ENCODE measurements at places on chromosomes 6 and 20.

DNA sequence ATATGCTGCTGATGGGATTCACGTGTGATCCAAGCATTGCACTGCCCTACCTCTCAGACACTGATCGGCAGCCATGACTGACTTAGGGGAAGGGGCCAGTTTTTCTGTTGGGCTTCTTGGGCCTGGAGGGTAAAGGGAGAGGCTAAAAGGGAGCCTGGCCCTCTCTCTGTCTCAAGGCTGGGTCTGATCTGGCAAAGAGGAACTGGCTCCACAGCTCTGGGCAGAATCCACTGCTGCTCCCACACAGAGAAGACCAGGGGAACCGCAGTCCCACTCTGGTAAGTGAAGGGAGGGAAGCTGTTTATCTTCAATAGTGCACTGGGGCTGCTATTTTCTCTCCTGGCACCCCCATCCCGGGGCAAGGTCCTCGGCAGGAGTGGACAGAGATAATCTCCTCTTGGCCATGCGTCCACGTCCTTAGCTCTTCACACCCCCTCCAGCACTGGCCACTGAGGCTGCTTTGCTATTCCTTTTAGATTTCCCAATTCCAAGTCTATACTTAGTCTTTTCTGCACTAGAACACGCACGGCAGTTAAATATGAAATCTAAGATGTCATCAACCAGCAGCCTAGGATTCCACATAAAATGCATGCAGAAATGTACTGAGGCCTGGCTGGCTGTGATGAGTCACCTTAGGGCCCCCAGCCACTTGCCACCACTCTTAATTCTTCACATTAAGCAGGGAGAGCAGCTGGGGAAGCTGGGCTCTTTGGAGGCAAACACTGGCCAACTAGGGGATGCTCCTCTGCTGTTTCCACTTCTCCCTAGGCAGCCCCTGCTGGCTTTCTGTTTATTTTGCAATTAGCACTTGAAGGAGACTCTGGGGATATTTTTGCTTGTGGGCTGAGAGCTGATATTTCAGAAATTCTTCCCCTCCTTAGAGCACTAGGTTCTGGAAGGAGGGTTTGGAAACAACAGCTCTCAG lies 87.8 kb upstream of the ARMC2 start:
- no peak for DNase-seq

DNA sequence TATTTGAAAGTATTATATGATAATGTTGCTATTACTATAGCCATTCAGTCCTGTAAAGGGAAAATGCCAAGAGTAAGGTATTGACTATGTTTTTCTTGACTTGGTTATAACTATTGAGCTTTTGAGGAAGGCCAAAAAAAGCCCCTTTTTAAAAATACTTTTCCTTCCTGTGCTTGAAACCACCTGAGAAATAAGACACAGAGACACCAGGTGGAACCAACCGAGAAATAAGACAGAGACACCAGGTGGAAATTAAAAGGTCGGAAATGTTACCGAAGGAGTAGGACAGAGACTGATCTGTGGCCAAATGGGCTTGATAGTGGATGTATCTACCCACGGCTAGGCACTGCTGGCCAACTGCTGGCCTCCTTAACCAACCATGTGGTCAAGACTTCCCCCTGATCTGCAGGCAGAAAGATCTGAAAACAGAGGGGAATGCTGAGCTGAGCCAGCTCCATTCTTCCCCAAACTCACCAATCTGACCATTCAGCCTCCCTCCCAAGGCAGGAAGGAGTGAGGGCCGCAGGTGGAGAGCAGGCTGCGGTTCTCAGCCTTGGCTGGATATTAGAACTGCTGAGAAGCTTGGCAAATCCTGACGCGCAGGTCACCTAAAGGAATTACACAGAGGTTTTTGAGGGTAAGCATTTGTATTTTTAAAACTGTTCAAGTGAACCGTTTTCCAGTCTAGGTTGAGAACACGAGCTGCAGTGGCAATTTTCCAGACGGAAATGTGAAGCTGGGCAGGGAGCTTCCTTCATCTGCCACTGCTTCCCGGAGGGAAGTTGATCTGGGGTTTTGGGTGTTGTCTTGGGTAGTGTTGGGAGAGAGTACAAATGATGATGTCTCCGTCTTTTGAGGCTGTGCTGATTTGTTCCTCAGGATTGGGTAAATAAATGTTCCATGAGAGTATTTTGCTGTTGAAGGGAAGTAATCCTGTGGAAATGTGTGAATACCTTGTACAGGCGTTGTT lies 121.7 kb upstream of the EXOC2 start:
- no peak for DNase-seq

- peak; percentile 46 for DNase-seq
Observed at GRCh38 chr20:38073307-38074071, 39.9 kb downstream of the RPRD1B start.

GRCh38 chr6:167855825-167856425 lies 29.2 kb downstream of the AFDN start:
- DNase-seq, result peak; percentile 63

DNA sequence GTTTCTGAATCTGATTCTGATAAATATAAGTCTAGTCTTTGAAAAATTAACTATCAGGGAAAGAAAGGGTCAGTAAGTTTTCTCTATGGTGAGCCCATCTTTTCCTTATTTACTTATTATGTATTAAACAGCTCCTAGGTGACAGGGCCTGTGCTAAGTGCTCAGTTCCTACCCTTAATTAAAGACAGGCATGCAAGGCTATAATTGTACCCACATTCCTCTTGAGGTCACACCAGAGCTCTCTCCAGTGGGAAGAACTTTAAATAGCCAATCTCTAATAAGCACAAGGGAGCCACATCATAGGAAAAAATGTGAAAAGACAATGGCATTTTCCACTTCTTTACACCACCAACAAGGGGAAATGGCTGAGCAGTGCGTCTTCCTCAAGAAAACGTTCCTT lies 421.8 kb upstream of the SLC35B3 start:
- DNase-seq, result no peak

DNA sequence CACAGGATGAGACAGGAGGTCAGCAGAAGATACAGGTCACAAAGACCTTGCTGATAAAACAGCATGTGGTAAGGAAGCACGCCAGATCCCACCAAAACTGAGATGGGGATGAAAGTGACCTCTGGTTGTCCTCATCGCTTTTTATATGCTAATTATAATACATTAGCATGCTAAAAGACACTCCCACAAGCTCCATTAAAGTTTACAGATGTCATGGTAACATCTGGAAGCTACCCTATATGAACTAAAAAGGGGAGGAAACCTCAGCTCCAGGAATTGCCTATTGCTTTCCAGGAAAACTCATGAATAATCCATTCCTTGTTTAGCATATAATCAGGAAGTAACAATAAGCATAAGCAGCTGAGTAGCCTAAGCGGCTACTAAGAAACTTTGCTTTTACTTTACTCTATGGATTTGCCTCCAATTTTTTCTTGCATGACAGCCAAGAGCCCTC lies 8.4 kb upstream of the RIN2 start:
- DNase-seq, result no peak

GRCh38 chr20:4375881-4376280 lies 345.8 kb upstream of the PRND start:
- no peak for DNase-seq

DNA sequence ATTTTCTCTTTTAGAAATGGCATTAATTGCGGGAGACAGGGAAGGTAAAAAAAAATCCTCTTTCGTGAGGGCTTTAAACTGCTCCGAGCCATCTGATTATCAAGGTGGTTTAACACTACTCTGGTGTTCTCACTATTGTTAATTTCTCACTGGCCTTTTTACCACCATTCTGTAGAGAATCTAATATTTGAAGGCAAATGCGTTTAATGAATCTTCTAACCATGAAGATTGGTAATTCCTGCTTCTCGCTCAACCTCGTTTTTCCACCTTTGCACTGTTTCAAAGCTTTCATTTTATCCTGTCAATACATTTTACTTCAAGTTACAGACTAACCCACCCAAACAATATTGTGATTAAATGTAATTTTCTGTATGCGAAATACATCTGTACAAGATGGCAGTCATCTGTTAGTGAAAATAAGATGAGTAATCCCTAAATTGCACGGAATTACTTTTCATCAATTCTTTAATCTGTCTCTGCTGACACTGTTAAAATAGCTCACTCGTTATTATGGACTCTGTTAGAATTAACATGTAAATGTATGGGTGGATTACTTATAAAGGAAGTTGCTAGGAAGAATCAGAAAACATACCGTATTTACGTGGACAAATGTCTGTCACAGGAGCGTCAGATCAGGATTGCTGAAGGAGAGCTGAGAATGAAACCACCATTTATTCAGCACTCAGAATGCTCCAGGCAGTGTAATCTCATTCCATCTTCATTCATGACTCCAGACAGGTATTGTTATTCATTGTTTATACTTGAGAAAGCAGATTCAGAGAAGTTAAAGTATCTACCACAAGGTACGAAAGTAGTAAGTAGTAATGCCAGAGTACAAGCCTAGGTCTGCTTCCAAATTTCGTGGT lies 1.1 kb upstream of the LCA5 start:
- DNase-seq, result peak; percentile 34

DNA sequence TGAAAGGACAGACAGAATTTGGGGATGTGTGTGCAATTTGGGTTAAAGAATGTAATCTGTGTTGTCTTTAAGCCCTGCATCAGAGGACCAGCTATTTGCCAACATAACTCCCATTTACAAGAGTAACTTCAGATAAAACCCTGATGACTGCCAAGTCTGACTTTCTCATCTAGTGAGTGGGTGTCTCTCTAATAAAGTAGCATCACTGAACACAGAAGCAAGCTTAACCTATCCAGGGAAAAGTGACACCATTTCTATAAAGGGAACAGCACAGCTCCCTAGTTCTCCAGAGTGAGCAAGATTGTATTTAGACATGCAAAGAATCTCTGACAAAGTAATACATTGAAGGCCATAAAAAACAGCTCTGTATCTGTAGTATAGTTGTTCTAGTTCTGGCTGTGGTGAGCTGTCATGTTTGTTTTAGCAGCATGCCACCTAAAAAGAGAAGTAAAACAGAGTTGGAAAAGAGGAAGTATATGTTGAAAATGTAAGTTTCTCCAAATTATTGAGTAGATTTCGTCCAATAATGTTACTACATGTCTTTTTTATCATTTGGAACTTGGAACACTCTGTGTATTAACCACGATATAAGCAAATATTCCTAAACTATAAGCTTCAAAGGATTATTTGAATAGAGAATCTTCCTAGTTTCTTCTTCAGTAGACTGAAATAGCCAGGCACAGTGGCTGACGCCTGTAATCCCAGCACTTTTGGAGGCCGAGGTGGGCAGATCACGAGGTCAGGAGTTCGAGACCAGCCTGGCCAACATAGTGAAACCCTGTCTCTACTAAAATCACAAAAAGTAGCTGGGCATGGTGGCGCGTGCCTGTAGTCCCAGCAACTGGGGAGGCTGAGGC lies 8.8 kb upstream of the PIM1 start:
- DNase-seq, result no peak

DNA sequence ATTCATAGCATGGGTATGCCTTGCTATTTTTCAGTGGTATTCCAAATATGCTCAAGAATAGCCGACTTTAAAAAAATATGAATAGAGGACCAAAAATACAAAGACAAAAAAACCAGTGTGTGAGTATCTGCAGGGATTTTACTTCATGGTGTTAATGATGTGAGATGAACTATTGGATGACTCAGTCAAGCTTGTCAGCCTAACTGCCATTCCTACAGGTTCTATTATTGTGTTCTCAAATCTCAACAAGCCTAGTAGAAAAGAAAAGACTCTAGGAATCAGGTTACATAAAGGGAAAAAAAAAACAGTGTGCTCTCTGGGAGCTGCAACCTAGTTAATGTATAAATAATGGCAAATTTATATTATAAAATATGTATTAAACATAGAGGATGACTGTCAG lies 588.4 kb upstream of the BTBD3 start:
- DNase-seq, result no peak

DNA sequence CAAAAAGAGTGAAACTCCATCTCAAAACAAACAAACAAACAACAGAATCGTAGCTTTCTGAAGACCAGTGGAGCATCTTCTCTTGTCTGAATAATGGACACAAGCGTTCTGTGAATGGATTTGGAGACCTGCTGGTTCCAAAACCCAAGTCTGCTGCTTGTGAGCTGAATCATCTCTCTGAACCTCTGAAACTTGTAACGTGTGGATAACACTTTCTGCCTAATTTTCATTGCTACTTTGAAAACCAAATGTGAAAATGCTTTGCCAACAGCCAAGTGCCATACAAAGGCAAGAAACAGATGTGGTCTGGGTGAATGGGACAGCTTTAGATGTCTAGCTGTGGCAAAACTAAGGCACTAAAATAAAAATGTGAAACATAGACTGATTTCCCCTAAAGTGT lies 44.3 kb downstream of the PHACTR1 start:
- no peak for DNase-seq

- no peak for DNase-seq
Observed at GRCh38 chr20:32999603-33000250, 4.5 kb downstream of the SUN5 start.

- DNase-seq, result peak; percentile 80
Observed at GRCh38 chr6:158408552-158409130, 96.4 kb downstream of the TULP4 start.

DNA sequence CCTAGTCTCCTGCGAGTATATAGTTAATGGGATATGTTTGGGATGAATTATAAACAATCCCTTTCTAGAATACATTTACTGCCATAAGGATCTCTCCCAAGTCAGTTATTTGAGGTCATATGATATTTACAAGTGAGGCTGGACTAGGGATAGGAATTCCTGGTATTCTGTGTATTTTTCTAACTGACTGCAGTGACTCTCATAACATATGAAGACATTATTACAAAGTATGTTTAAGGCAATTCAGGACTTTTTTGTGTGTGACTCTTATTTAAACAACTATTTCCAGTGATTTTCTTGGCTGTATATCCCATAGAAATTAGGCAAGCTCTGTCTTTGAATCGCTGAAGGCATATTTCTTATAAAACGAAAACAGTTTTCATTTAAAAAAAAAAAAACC lies 18.4 kb upstream of the TNFAIP3 start:
- DNase-seq, result no peak

- DNase-seq, result no peak
Observed at GRCh38 chr20:19473922-19474286, 261.5 kb downstream of the SLC24A3 start.

DNA sequence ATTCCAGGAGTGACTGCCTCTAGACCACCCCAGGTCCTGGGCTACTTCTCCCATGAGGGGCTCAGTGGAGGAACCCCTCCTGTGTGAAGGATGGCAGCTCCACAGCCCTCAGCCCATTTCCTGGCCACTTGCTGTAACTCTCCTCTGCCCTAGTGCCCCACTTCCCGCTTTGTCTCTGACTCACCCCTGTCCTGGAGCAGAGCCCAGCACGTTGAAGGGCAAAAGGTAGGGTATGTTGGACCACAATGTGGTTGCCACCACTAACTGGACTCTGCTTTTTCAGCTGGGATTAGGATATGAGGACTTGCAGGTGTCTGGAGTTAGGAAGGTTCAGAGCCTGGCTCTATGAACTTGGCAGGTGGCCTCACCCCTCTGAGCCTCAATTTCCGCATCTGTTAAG lies 2.4 kb downstream of the MYBL2 start:
- no peak for DNase-seq

Data from kidney capillary endothelial cell (primary cell).